CD4-positive, CD25-positive, alpha-beta regulatory T cell (primary cell): ENCODE measurements at places on chromosomes 5 and 9. TPM values are rescaled to one million over a fixed set of nuclear protein-coding genes. Genes with fewer than 3 reads are reported as not detected.

- no peak for DNase-seq
Measured at GRCh38 chr5:68432682-68433081, 217.1 kb downstream of the PIK3R1 start.

DNA sequence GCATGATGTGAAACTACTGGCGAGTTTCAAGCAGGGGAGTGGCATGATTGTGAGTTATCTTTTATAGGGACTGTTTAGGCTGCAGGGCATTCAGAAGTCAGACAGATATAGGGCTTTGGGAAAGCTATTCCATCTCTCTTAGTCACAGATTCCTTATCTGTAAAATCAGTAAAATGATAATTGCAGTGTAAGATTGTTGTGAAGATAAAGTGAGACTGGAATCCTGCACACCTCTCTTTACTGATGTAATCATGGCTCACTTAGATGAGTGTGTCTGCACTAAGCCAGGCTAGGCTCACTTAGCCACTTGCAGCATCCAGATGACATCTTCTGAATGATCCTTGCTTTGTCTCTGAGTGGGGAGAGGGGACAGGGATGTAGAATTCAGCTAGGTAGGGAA is 81.8 kb upstream of the MAMDC2 start:
- no peak for DNase-seq

- no peak for DNase-seq
Measured at GRCh38 chr9:125218621-125219020, 18.3 kb downstream of the RABEPK start.

The PCDHA9 gene
- not detected for polyA plus RNA-seq

The CLK4 gene
- polyA plus RNA-seq = 13.7 TPM

DNA sequence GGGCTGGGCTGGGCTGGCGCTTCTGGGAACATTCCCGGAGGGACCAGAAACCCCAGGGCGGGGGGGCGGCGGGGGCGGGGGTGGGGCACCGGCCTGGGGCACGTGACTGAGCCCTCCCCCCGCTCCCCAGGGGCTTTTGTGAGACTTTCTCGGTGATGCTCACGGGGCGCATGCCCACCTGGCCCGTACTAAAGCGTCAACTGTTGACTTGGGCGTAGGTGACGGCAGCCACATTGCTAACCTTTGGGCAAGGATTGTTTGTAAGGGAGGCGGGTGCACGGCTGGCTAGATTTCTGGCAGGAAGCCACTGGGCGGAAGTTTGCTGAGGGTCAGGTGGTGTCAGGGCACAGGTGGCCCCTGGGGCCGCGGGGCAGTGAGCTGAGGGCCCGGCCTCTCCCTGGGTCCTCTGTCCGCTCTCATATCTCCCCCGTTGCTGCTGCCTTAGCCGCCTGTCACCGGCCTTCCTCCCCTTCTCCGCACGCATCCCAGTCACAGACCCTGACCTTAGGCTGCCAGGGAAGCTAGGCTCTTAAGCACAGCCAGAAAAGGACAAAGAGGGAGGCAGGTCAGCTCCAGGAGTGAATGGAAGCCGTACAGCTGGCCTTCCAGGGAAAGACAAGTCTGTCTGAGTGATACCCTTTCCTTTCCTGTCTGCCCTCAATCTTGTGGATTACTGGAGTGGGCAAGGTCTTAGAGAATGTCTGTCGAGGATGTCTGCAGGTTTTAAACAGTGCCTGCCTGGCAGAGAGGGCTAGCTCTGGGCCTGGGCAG is 812 bp downstream of the CACFD1 start:
- peak; percentile 18 for DNase-seq

DNA sequence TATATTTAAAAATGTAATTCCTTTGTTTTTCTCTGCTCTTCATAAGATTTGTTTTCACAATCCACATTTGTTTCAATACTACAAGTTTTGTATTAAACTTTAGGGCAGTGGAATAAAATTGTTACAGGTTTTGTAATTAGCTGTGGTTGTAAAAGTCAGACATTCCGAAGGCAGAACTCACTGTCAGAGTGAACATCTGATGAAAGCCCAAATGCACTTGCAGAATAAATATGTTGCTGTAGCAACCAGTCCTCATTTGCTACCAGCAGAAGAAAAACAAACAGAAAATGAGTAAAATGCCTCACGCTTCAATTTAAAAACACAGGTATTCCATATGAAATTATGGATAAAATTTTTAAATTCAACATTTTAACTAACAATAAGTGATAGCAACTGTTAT is 740.1 kb upstream of the FAM174A start:
- no peak for DNase-seq

DNA sequence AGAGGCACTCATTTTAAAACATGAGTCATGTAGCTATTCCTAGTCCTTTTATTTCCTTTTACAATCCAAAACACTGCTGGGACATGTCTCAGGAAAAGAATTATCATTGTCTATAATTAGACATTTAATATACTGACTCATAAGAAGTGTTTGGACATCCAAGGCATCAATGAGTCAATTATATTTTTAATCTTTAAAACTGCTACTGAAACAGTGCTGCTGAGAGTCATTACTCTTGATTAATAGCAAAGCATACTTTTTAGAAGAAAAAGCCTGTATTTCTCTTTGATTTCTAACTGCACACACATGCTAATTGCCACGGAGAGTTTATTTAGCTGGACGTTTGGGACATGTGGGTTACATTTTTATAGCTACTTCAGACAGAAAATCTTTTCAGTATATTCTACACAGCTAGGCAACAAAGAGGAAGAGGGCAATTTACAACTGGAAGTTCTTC is 1249.0 kb upstream of the CDH18 start:
- no peak for DNase-seq

DNA sequence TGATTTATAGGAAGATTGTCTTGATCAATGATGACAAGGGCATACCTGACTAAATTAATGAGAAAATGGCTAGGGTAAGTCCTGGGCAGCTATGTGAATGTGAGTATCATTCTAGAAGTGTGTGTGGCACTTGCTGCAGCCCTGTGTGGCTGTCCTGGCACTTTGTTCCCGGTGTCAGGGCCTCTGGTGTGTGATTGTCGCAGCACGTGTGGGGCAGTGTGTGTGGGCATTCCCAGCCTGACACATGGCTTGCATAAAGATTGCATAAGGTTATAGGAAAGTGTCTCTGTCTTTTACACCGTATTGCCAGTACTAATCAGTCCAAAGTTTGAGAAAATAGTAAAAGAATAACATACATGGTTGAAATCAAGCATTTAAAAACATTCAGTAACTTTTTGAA is 74.4 kb downstream of the TRIO start:
- DNase-seq = no peak

GRCh38 chr5:14793851-14794250 is 77.7 kb downstream of the ANKH start:
- no peak for DNase-seq

- no peak for DNase-seq
Measured at GRCh38 chr5:164326219-164326618, 820.8 kb downstream of the MAT2B start.

- DNase-seq = no peak
Measured at GRCh38 chr5:141001446-141001843, 35.2 kb downstream of the PCDHAC2 start.

DNA sequence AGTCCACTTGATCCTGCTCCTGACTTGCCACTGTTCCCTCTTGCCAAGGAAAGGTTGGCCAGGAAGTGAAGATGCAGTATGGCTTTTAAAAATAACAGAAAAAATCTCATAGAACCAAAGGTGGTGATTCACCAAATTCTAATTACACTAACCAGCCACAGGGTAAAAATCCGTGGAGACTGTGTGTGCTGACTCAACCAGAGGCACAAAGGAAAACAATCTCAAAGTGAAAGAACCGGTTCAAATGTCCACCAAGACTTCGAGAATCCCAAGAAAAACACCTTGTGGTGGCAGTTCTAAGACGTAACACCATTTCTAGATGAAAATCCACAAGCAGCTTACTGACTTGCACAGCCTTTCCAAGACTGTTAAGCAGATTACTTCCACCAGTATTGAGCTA is 279.1 kb downstream of the TLE1 start:
- DNase-seq = no peak

GRCh38 chr9:124411514-124412227 is 3.6 kb downstream of the PSMB7 start:
- no peak for DNase-seq

- DNase-seq = no peak
Measured at GRCh38 chr5:120146787-120147186, 317.3 kb upstream of the PRR16 start.

The CXCL14 gene
- polyA plus RNA-seq = not detected

The MSMP gene
- 0.69 TPM for polyA plus RNA-seq

The INSYN2B gene
- polyA plus RNA-seq = 0.07 TPM

GRCh38 chr5:132821791-132822190 is 8.7 kb downstream of the SHROOM1 start:
- no peak for DNase-seq

- no peak for DNase-seq
Measured at GRCh38 chr5:107213025-107213424, 457.7 kb downstream of the EFNA5 start.

DNA sequence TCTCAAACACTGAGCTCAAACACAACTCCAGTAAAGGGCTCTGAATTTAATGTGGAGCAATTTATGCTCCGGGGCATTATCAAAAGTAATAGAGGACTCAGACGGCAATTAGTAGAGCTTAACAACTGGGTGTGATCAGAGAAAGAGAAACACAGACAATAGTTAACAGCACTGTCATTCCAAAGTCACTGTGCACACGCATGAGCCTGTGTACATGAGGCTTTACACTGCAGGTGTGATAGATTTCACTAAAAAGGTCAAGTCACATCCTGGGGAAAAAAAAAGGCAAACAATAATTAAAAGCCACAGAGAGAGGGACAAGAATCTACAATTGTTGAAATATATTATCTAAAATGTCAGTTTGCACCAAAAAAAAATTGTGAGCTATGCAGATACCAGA is 956.5 kb downstream of the CDH18 start:
- no peak for DNase-seq

The APBA1 gene
- polyA plus RNA-seq = not detected

The CNTFR gene
- polyA plus RNA-seq = not detected

GRCh38 chr5:167716126-167716775 is 575.2 kb upstream of the WWC1 start:
- no peak for DNase-seq

- no peak for DNase-seq
Measured at GRCh38 chr9:746661-747434, 94.6 kb upstream of the DMRT1 start.

The OBP2B gene
- polyA plus RNA-seq = not detected

- DNase-seq = no peak
Measured at GRCh38 chr5:133116601-133117000, 64.8 kb downstream of the HSPA4 start.

GRCh38 chr5:179478624-179479023 is 71.7 kb upstream of the RUFY1 start:
- DNase-seq = no peak

DNA sequence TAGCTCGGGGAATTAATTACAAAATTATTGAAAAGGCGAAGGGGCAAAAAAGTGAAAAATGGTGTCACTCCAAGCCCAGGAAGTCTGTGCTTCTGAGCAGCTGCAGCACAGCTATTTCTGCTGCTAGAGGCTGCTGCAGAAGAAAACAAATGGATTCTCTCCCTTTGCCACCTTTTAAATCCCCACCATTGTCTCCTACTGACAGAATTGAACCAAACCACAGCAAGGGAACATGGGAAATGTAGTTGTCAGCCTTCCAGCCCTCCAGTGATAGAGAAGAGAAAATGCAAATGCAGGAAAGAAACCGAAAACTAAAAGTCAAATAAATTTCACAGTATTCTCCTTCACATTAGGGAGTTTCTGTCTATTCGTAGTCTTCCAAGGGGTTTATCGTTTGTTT is 33.4 kb upstream of the CDC42SE2 start:
- DNase-seq = no peak

DNA sequence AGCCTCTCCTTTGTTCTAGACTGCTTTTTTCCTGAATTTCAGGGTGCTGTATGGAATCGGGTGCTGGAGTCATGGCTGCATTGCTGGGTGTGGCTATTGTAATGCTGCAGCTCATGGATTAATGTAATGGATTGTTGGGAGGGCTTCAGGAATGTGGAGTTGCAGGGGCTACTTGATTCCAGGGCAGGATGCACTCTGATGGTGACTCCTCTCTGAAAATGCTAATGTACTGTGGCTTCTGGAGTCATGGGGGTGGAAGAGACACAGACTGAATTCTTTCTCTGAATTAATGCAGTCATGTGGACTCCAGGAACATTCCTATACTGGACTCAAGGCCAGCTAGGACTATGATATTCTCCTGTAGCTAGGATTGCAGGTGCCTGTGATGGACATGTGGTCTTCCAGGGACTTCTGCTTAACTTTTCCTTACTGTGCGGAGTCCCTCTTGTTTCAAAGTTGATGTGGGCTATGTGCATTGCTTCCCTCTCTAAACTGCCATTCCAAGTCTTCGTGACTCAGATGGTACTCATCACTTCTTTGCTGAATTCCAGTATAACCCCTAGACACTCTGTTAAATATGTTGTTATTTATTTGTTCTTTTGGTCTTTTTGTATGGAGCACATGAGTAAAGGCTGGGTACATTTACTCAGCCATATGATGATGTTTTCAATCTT is 396.2 kb downstream of the KCTD16 start:
- DNase-seq = no peak

The PDE4D gene
- polyA plus RNA-seq = 2.7 TPM

DNA sequence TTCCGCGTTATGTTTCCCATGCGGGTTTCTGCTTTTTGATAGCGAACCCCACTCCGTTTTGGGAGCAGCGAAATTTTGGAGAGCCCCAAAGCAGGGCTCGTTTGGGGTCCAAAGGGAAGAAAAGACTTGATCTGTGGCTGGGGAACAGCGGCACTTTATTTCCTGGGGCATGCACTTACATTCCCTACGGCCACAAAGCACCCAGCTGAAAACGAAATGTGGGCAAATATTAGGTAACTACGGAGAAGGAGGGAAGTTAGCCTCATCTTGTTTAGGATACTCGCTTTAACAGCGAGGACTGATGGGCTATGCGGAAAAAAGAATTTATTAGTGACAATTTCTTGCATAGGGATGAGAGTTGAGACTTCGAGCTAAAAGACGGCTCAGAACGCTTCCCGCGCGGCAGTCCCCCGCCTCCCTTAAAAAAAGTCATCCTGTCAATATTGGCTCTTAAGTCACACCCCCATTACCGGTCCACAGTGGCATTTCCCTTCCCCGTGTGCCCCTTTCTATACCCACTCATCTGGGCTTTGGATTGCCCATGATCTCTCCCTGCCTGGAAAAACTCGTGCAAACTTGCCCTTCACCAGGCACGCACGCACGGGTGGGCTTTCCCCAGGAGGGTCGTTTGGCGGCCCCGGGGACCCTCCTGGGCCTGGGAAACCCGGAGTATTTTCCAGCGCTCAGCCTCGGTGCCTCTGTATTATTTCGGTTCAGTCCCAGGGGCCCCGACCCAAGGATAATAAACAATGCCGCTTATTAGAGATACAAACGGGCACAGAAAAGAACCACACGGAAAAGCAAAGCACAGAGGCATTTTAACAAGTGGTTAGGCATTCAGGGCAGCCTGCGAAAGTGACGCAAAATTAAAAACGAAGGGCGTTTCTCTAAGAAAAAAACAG is 35.8 kb upstream of the NFIB start:
- no peak for DNase-seq

DNA sequence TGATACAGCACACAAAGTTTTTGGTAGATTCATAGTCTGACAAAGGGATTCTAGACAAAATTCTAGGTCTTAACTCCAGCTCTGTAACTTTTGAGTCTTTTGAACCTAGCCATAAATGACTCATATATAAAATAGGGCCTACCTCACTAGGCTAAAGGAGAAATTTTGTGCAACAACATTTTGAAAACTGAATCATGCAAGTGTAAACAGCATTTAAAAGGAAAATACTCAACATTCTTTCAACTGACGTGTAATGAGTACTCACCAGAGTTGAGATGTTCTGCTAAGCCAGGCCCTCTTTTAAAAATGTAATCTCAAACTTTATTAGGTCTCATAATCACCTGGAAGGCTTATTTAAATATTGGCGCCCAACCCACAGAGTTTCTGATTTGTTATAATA is 113.2 kb downstream of the STK32A start:
- no peak for DNase-seq
